Ammon's horn (tissue), 1 donor: ENCODE measurements at places on chromosomes 5 and 9.

DNA sequence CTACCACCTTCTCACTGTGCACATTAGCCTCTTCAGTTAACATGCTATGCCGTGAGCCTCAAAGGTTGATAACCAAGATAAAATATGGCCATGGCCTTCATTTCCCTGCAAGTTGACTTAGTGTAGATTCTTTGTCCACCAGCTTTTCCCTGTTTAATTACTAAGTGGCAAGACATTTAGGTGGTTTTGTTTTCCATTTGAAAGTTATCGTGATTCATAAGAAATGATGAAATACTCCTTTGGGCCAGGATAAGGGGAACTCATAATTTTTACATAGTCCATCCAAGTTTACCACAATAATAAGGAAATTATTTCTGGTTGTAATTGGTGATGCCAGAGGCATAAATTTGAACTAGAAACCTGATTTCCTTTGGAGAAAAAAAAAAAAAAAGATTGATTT, 609.6 kb downstream of the TAF11L14 start:
- no peak for DNase-seq

- no peak for DNase-seq
Measured at GRCh38 chr9:127927201-127927987, 3.2 kb downstream of the PIP5KL1 start.

DNA sequence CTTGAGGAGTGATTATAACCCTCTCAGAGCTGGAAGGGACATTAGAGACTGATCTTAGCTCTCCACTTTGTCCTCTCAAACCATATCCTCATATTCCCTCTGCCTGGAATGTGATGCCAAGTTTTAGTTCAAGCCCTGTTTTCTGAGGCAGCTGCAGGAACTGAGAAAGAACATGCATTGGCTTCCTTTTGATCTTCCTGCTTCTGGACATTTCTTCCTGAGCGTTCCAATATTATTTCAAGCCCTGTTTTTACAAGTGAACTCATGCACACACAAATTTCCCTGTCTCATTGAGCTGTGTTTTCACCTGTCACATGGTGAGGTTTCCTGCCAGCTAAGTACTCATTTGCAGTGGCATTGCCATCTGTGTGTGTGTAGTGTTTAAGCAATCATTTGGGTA, 17.0 kb downstream of the FOCAD start:
- peak; percentile 63 for DNase-seq

DNA sequence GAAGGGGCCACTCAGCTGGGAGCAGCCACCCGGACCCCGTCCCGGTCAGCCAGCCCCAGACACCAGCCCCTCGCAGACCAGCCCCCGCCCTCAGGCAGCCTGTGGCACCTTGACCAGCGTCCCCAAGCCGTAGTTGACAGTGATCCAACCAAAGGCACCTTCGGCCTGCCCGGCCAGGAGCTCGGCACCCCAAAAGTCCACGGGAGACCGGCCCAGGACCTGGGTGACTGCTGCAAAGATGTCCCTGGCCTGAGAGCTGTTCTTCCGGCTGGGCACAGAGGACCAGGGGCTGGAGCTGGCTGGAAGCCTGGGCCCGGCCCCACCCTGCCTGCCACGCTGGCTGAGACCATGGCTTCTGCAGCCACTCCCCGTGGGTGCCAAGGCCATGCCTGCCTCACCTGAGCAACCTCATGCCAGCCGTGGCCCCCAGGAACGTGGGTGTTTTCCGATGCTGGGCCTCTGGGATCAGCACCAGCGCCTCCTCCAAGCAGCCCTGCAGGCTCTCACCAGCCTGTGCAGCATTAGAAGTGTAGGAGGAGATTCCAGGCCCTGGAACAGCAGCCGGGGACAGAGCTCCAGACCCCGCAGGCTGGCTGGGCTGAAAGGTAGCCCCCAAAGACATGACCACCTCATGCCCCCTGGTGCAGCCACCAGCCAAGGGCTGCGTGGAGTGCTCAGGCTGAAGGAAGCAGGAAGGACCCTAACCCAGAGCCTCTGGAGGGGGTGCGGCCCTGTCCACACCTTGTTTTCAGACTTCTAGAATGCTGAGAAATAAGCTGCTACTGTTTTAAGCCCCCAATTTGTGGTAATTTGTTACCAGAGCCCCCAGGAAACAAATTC, 4.2 kb downstream of the ENTPD8 start:
- no peak for DNase-seq

DNA sequence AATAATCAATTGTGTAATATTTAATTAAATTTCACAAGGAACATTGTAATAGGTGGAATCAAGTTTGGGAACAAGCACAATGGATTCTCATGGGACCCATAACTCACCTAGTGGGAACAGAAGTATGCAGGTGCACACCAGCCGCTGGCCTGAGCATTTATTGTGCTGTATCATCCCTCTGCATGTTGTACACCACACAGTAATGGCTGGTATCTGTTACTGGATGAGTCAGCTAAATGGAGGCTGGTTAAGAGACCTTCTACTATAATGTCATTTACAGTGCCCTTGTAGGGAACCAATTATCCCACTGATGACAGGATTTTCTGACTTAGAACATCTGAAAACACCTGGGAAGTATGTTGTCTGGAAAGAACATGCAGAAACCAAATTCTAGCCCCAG, 3.2 kb upstream of the MAP3K1 start:
- DNase-seq = no peak

DNA sequence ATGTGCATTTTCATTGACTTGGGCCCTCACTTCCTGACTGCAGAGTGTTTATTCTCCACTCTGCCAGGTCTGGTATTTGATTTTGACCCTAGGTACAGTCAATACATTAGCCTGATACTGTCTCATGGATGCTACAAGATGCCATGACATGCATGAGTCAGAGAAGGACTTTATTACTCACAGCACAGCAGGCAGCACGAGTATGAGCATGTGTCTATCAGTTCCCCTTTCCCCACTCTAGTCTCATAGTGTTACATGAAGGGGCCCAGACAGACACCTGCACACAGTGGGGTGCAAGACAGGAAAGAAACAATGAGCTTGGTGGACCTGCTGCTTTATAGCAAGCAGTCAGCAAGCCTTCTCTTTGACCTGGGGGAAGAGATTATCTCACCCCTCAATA, 19.6 kb downstream of the ITGA2 start:
- no peak for DNase-seq

- DNase-seq = no peak
Measured at GRCh38 chr9:108356806-108357205, 499.0 kb downstream of the ACTL7B start.

GRCh38 chr5:94857111-94857510, 238.6 kb downstream of the SLF1 start:
- no peak for DNase-seq

DNA sequence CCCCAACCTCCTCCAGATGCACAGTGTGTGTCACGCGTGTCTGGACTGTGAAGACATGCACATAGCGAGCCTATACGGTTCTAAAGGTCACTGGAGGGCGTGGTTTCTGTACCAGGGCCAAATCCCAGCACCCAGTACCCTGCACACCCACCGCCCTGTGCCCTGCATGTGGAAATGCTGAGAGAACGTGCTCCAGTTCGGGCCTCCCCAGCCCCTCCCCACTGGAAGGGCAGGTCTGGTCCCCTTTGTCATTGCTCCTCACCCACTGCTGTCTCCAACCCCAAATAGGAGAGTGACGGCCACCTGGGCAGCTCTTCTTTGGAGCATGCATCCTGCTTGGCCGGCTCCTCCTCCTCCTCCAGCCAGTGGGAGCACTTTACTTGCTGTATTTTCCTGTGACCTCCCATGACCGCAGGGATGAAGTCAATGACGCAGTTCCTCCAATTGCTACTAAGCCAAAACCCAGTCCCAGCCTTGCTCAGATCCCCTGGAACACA, 116.7 kb downstream of the WNK2 start:
- no peak for DNase-seq

GRCh38 chr5:35036536-35036935, 11.2 kb downstream of the AGXT2 start:
- DNase-seq = no peak

- peak; percentile 33 for DNase-seq
Measured at GRCh38 chr5:109455598-109456096, 45.9 kb upstream of the PJA2 start.

DNA sequence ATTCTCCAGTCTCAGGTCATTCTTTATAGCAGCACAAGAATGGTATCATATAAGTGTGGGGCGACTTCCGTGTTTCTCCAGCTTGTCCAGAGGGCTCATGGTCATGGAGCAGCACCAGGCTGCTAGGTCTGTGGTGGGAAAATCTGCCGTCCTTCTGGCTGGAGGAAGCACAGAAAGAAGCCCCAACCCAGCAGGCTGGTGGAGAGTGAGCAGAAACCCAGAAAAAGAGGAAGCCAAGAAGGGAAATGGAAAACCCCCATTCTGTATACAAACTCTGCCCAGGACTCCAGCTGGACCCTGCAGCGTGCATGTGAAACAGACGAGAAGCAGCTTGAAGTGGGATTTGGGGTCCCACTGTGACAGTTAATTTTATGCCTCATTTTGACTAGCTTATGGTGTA, 34.3 kb upstream of the OLFM1 start:
- no peak for DNase-seq

DNA sequence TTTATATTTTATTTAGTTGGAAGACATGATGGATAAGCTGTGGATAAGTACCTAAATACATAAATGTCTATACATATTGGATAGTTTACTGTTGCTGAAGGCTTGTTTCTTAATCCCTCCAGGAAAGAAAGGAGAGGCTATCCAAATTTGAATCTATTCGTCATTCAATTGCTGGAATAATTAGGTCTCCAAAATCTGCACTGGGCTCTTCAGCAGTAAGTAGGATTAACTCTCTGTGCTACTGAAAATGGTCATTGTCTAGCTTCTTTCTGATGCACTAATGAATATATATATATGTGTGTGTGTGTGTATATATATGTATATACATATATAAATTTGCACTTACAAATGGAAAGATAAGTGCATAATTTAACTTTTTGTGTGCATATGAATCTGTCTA, 198.3 kb downstream of the FER start:
- DNase-seq = no peak

- DNase-seq = no peak
Measured at GRCh38 chr5:84227236-84227635, 157.4 kb downstream of the EDIL3 start.

GRCh38 chr9:135817951-135818717, 89.2 kb downstream of the CAMSAP1 start:
- no peak for DNase-seq

GRCh38 chr9:15386465-15386864, 36.2 kb upstream of the SNAPC3 start:
- DNase-seq = no peak

GRCh38 chr5:111584651-111585050, 72.3 kb upstream of the STARD4 start:
- DNase-seq = no peak

DNA sequence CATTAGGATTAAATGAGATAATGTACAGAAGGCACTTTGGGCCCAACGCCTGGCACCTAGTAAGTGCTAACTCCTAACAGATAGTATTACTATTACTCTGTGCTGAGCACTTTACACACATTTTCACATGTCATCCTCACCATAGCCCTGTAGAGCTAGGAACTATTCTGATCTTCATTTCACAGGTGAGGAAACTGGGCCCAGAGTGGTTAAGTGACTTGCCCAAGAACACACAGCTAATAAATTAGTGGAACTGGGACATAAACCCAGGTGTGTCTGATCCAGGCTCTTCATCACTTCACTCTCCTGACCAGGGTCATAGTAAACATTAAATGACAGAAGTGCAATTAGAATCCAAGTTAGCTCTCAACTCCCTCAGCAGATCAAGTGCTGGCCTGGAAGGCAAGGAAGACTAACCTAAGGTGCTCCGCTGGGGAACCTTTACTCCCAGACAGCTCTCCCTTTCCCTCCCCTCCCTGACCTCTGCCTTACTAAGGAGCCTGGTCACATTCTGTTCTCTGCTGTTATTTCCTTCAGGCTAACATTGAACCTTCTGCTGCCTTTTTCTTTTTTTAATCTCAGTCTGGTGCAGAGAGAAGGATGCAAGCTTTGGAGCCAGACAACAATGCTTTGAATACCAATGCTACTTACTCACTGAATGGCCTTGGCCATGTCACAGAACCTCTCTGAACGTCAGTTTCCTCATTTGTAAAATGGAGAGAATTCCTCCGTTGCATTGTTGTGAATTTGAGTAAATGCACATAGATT, 4.1 kb upstream of the ADRA1B start:
- DNase-seq = no peak

GRCh38 chr5:159403906-159404681, 73.8 kb upstream of the IL12B start:
- DNase-seq = no peak
